ENCODE measurements at places on chromosomes 12 and 14. TPM values are rescaled to one million over a fixed set of nuclear protein-coding genes. Genes with fewer than 3 reads are reported as not detected.

GRCh38 chr14:30290001-30290400 lies 269.0 kb upstream of the G2E3 start:
- DNase-seq: no peak

- DNase-seq: no peak
Measured at GRCh38 chr14:101575581-101575980, 14.3 kb downstream of the DIO3 start.

- DNase-seq: no peak
Measured at GRCh38 chr14:51862860-51863259, 2.4 kb downstream of the GNG2 start.

DNA sequence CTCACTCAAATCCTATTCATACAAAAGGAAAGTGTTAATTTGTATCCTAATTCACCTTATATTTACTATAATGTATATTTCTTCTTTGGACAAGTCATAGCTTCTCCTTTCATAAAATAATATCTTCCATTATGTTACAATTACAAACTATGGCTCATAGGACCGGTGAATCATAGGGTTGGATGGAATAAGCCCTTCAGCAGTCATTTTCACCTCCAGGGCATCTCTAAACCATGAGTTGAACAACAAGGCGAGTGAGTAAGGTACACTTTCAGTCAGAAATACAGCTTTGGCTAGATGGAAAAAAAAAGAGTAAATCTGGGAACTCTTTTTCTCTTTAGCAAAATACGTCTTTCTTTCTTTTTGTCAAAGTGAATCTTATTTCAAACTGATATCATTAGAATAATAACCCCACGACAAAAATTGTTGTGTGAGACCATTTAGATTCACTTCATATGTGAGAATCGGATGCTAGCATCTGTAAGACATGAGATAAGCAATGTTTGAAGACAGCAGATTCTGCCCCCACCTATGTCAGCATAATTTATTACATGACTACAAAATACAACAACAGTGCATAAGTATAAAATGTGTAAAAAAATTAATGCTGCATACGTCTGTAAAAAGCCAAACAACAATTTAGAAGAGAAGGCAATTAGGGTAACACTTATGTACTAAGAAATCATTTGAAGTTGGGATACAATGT lies 184.4 kb upstream of the SLC38A2 start:
- DNase-seq: peak; percentile 88

- DNase-seq: no peak
Measured at GRCh38 chr12:101619858-101620761, 25.3 kb downstream of the MYBPC1 start.

Gene ADAMTS20
- 0.17 TPM for total RNA-seq

Gene ACOT4
- total RNA-seq: 0.69 TPM

- DNase-seq: no peak
Measured at GRCh38 chr12:11840366-11840765, 190.9 kb downstream of the ETV6 start.

Gene ESR2
- 0.57 TPM for total RNA-seq

Measured in LHCN-M2 (cell line).